ENCODE measurements at places on chromosomes 11 and 22.

GRCh38 chr11:42054351-42054900 is 595.0 kb upstream of the LRRC4C start:
- no peak for DNase-seq

- DNase-seq, result no peak
These were observed 6.0 kb upstream of the RPL3 start for GRCh38 chr22:39325392-39325932.

GRCh38 chr11:135033540-135033939 is 621.5 kb upstream of the B3GAT1 start:
- no peak for DNase-seq

GRCh38 chr11:3163241-3163981 is 1.7 kb downstream of the OSBPL5 start:
- no peak for DNase-seq

GRCh38 chr11:75454987-75455386 is 22.0 kb upstream of the KLHL35 start:
- DNase-seq, result no peak

GRCh38 chr11:47185305-47186075 is 744 bp downstream of the PACSIN3 start:
- no peak for DNase-seq

DNA sequence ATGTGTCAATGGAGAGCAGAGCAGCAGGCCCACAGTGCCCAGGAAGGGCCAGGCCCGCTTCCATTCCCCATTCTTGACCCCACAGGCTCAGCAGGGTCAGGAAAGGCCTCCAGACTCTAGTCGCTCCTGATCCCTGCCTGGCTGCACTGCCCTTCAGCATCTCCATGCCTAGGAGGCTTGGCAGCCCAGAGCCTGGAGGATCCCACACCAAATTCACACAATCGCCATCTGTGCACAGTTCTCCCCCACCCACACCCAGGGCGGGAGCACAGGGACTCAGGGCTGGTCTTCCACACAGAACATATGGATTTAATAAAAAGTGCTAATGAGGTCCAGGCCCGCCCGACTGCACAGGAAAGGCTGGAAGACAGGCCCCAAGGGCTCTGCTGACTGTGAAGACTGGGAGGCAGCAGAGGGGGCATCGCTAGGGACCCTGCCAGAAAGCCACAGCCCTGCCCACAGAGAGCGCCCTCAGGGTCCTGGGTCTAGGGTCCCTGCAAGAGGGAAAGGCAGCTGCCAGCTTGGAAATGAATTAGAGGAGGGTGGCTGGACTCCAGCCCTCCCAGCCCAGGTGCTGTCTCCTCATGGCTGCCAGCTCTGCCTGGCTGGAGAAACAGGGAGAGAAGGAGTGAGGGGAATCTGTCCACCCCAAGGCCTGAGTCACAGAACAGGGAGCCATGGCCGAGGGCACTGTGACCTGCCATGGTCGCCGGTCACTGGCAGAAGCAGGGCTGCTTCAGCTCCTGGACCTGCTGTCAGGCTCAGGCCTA is 39.7 kb downstream of the DKK3 start:
- no peak for DNase-seq

DNA sequence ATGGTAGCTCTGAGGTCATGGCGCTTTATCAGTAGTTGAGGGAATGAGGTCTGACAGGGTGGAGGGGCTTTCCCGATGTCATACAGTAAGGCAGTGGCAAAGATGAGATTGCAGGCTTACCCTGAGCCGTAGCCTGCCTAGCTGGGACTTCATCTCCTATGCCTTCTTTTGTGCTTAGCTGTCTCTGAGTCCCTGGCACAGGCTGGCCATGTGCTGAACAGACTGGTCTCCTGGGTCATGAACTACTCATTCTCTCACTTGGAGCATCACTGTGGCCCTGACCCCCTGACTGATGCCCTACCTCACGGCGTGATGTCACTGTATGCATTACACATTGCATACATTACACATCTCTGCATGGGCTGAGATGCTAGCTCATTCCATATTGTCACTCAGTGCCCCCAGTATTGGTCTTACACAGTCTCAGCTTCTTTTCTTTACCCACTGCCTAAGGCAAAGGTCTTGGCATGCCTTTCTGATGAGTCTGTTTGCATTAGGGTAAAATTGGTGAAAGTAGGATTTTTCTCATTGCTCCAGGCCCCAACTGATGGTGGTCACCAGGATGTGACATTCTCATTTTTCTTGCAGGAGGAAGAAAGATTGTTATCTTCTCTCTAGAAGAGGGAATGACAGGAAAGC is 389.4 kb upstream of the CADM1 start:
- no peak for DNase-seq

DNA sequence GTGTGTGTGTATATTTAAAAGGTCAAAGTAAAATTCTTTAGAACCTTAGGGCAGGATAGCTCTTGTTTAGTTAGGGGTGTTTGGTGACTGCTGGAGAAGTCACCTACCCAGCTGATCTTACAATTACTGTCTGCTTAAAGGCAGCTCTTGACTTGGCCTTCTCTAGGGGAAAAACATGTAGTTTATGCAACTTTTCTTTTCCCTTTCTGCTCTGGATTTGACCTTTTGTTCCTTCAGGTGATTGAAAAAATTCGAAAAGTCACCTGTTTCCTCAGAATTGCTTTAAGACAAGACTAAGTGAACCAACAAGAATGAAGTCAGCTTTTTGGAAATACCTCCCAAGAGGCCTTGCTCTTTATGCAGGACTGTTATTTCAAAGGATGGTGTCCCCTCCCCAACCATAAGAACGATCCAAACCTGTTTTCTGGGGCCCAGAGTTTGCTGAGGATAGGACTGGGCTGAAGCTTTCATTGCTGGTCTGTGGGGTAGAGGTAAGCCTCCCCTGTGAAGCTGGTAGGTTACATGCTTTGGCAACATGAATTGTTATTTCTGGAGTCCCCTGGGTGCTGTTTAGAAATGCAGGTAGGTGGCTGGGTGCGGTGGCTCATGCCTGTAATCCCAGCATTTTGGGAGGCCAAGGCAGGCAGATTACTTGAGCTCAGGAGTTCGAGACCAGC is 111.2 kb downstream of the PTPRJ start:
- DNase-seq, result no peak

DNA sequence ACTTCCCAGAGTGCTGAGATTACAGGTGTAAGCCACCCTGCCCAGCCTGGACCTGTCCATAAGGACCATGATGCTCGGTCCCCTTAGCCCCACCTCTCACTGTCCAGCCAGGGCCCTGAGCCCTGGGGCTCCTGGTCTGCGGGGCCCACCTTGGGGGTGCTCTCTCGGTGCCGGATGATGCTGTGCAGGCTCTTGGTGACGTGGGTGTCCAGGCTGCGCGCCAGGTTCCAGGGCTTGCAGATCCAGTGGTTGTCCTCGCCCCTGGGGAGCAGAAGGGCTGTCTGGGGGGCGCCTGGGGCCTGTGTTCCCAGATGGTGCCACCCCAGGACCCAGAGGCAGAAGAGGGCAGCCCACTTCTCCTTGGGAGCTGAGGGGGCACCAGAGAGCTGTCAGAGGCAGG is 13.4 kb downstream of the TTLL12 start:
- DNase-seq, result no peak

- peak; percentile 84 for DNase-seq
These were observed 9.3 kb downstream of the INS start for GRCh38 chr11:2151500-2152257.

- no peak for DNase-seq
These were observed 51.9 kb upstream of the IGSF9B start for GRCh38 chr11:134008634-134009071.

DNA sequence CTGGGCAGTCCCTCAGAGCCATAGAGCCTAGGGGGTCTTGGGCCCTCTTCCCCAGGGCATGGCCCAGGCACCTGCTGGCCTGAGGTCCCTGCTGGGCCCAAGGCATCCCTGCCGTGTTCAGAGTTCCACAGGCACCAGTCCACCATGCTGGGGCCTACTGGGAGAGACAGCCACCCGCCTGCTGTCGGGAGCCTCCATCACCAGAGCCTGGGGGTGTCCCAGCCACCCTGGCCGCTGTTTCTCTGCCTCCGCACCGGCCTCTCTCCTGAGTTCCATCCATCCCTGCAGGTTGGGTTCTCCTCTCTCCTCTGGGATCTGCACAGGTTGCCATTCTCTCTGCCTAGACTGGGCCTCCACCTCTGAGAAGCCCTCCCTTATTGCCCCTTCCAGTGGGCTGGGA is 68.6 kb downstream of the KCNQ1 start:
- no peak for DNase-seq

GRCh38 chr22:22772396-22772795 is 115.2 kb upstream of the IGLL5 start:
- DNase-seq, result no peak

GRCh38 chr22:39266398-39267030 is 21.7 kb upstream of the PDGFB start:
- peak; percentile 27 for DNase-seq

GRCh38 chr11:102957953-102958352 is 2.4 kb upstream of the MMP13 start:
- no peak for DNase-seq

DNA sequence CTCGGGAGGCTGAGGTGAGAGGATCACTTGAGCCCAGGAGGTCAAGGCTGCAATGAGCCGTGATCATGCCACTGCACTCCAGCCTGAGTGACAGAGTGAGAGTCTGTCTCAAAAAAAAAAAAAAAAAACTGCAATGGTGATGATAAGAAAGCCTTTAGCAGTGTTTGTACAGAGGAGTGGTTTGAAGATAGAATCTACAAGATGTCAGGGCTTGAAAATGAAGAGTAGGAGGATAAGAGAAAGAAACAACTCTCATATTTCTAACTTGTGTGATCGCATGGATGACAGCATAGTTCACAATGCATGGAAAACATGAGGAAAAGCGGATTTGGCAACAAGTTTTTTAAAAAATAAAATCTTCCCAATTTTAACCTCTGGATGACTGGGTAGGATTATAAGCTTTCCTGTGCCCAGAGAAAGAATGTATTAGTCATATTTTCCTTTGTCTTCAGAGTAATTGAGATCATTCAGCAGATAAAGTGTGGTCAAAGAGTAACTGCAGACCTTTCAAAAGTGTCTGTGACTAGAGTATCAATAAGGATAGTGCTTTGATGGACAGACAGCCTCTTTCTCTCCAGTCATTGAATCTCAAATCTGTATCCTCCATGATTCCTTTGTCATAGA is 328.1 kb downstream of the CASP12 start:
- DNase-seq, result no peak

DNA sequence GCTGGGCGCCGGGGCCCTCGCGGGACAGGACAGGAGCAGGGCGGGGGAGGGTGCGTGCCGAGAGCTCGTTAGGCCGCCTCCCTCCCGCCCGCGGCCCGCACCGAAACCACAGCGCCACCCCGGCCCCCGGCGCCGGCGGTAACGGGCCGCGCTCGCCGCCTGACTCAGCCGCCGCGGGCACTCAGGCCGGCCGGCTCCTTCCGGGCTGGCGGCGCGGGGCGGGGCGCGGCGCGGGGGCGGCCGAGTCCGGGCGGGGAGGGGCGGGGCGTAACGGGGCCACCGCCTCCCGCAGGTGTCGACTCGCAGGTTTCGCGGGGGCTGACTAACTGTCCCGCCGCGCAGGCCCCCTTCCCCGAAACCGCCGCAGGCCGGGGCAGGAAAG is at the start of gene AP5B1:
Gene AP5B1, minus strand, starts transcription at position 207 of the 382 bp plus-strand sequence. CDS start 385 bp downstream, outside the sequence.
- peak; percentile 67 for DNase-seq

DNA sequence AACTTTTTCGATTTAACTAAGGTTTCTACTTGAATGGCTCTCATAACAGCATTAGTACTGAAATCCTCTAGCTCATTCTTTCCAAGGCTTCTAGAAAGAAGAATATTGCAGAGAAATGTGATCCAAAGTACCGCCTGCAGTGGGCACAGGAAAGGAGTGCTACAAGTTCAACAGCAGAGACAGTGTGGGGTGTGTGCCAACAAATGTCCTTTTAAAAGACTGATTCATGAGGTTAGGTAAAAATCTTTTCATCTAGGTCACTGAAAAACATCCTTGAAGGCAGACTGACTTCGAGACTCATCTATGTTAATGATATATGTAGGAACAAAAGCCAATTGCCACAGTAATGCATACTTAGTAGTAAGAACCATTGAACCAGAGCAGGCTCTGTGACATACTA is 349.1 kb upstream of the PITPNB start:
- no peak for DNase-seq

DNA sequence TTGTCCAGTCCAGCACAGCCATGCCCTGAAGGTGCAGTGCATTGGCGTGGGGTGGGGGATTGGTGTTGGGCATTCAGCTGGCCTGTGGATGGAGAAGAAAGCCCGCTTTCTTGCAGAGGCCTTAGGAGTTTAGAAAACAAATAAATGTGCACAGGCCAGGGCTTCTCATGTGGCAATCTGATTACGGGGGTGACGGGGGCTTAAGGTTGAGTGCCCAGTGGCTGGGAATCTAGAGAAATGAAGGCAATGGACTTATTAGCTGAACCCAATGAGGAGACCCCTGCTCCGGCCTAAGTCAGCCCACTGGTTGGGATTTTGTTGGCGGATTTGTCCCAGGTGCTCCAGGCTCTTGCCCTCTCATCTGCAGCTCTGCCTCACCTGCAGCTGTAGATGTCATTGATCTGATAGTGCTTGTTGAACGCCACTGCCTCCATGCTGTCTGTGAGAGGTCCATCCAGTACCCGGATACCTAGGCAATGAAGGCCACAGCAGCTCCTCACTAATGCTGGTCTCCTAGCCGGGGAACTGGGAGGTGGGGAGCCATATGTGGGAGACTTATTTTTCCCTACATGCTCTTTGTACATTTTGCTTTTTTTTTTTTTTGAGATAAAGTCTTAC is 6.2 kb downstream of the PCSK7 start:
- DNase-seq, result no peak

- no peak for DNase-seq
These were observed 2.8 kb upstream of the DIXDC1 start for GRCh38 chr11:111934306-111934705.

DNA sequence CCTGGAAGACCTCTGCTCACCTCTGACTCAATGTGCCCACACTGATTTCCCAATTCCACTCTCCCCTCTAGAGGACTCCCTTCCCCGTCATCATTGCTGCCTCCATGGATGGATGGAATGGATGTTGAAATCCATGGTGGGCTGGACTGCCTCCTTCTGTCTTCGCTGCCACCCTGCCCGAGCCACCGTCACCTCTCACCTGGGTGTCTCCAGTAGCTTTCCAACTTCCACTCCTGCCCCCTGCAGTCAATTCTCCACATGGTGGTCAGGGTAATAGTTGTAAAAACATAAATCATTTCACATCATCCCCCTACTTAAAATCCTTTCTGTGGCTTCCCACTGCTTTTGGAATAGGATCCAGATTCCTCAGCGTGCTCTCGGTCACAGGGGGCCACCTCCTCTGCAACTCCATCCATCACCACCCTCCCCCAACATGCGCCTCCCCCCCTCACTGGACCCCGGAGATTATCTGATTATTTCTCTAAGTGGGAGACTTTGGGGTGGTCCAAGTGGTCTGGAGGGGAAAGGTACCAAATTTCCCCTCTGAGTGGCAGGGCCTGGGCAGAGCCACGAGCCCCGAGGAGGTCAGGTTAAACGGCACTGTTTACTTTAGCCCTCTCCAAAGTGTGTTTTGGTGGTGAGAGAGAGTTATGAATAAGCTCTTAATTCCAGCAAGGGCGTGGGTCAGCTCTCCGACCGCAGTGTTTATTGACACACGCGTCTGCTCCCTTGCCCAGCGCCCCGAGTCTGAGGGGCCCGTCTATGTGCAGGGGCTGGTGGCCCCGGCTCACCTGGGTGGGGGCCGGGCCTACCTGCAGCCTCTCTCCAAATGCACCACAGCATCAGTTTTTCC is 313.7 kb downstream of the MN1 start:
- no peak for DNase-seq

Measured in stimulated activated CD4-positive, alpha-beta T cell treated with anti-CD3 and anti-CD28 coated beads, Interleukin-4, amount 100 ng/mL, for 24 hours (primary cell).